Fibroblast of villous mesenchyme (primary cell): ENCODE measurements at places on chromosomes 1 and 21.

GRCh38 chr1:77631751-77632150, 50.7 kb downstream of the ZZZ3 start:
- no peak for DNase-seq

- DNase-seq = peak; percentile 86
Measured at GRCh38 chr1:28914228-28915030, at the start of gene EPB41. TSS of gene EPB41 (plus strand) at chr1:28914569. CDS start at chr1:28987438, 72,869 bp downstream.

DNA sequence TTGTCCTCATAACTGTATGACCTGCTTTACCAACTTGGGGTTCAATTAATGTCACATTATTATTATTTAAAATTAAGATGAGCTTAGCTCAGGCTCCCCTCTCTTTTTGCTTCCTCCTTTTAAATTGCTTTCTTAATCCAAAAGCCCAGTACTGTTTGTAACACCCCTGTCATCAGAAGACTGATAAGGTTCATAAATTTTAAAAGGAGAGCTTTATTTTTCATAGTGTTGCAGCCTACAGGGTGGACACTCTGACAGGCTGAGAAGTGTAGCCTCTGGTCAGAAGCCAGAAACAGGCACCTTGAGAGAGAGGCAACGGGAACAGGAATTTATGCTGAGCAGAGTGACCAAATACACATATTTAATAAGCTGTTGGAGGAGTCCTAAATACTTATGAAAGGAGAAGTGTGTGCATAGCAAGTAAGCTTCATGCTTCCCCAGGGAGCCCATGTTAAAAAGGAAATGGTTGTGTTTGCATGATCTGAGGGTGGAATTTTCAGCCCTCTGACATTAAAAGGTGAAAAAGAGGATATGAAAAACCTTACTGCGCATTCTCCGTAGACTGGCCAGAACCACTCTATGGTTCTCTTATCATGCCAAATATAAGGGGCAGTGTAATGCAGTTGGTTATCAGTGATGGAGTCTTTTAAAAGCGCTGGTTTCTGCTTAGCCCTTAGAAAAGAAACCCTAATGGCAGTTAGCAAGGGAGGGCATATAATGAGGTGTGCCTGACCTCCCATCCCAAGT, 30.5 kb upstream of the FGGY start:
- DNase-seq = no peak

DNA sequence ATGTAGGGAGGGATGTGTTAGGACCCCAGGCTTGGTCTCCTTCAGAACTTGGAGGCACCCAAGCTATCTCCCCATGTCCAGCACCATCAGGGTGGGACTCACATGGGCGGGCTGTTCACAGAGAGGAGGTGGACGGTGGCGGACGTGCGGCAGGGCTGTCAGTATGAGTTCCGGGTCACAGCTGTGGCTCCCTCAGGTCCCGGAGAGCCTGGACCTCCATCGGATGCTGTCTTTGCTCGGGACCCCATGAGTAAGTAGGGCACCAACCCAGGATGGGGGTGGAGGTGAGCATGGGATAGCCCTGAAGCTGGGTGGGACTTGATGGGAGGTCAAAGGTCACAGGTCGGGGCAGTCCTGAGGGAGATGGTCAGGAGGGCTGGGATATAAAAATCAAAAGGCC, 27.8 kb downstream of the IGFN1 start:
- no peak for DNase-seq

DNA sequence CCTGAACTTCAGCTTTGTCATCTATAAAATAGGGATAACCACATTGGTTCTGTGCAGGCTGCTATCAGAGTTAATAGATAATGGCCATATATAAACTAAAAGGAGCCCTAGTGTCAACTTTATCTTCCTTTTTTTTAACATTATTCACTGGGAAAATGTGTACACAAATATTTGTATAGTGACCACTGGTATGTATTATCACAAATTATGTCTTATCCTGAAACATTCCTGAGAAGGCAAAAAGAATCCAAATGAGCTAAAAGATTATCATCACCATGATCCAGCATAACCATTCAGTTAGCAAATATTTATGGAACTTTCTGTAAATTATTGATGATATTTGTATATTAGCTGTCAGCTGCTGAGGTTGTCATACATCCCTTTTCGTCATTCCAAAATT, 16.6 kb downstream of the ANGPTL3 start:
- no peak for DNase-seq
